Suppressor macrophage (primary cell): ENCODE measurements at places on chromosomes 13 and 19.

GRCh38 chr19:31519256-31519655 is 170.0 kb upstream of the TSHZ3 start:
- DNase-seq = no peak

DNA sequence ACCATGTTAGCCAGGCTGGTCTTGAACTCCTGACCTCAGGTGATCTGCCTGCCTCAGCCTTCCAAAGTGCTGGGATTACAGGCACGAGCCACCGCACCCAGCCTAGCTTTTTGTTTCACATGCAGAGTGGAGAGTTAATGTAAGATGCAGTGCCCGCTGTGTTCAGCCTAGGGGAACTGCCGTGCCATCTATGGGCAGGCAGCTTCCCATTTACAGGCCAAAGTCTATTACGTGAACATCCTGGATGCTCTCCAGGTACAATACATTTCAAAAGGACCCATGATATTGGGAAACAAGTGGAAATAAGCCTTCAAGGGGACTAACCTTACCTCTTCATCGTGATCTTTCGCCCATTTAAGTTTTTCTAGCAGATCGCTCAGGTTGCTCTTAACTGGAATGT is 10.1 kb downstream of the POGLUT2 start:
- no peak for DNase-seq

- DNase-seq = no peak
Observed at GRCh38 chr13:113802090-113802531, 43.1 kb downstream of the TMEM255B start.

DNA sequence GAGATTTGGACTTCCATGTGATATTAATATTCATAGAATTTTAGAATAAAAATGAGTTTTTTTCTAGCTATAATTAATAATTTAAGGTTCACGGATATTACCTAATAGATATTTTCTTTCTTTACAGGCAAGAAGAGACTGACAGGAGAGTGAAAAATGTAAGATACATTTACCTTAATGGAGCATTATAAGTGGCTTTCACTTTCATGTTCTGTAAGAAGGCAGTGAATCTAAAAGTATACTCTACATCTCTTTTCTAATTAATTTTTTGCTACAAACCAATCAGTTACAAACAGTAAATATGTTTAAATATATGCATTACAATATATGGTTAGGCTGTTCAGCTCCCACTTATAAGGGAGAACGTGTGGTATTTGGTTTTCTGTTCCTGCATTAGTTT is 159.1 kb downstream of the LMO7 start:
- DNase-seq = no peak

DNA sequence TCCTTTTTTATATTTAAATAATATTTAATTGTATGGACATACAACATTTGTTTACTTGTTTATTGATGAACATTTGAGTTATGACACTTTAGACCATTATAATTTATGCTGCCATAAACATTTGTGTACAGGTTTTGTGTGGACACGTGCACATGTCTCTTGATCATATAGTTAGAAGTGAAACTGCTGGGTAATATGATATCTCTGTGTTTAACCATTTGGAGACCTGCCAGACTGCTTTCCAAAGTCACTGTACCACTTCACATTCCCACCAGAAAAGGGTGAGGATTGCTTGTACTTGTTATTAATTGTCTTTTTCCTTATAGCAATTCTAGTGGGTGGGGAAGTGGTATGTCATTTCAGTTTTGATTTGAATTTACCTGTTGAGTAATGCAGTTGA is 145.6 kb upstream of the KLHL1 start:
- DNase-seq = no peak

DNA sequence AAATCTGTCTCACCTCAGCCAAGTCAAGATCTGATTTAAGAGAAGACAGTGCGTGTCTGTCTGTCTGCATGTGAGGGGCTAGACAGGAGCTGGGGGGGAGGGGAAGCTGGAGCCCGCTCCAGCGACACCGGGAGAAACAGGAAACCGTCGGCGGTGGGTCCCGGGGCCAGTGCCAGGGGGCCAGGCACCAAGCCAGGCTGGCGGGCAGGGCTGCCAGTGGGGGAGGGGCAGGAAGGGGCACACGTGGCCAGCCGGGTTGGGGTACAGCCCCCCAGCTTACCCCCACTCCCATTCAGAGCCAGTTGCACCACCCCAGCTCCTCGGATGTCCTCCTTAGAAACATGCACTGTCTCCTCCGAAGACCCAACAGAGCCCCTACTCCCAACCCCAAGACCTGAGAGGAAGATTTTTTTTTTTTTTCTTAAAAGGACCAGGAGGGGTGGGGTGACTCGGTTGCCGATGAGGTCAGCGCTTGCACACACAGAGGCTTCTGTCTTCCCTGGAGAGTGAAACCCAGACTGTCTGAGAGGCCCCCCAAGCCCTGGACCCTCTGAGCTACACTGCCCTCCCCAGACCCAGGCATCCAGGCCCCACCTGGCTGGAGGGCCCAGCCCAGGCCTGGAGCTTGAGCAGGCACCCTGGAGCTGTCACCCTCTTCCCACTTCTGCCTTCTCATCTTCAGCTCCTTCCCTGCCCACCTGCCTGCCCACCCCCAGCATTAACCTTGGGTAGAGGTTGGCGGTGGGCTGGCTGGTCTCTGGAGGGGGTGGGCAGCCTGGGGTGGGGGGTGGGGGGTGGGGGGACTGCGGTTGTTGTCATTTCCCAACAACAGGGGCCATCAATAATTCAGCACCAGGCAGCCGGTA is 4.0 kb downstream of the ERF start:
- peak; percentile 19 for DNase-seq

GRCh38 chr13:41361491-41361890 is 50.4 kb downstream of the NAA16 start:
- no peak for DNase-seq

GRCh38 chr13:35393886-35394285 is 82.6 kb downstream of the MAB21L1 start:
- no peak for DNase-seq

GRCh38 chr13:103663996-103664395 is 597.8 kb upstream of the SLC10A2 start:
- DNase-seq = no peak

GRCh38 chr13:33174491-33174890 is 111.1 kb downstream of the STARD13 start:
- DNase-seq = no peak

GRCh38 chr13:110138010-110138699 is 168.8 kb downstream of the COL4A1 start:
- DNase-seq = peak; percentile 96

- no peak for DNase-seq
Observed at GRCh38 chr13:113203507-113204377, 4.7 kb downstream of the PCID2 start.
